ENCODE measurements at places on chromosomes 2 and 18.

DNA sequence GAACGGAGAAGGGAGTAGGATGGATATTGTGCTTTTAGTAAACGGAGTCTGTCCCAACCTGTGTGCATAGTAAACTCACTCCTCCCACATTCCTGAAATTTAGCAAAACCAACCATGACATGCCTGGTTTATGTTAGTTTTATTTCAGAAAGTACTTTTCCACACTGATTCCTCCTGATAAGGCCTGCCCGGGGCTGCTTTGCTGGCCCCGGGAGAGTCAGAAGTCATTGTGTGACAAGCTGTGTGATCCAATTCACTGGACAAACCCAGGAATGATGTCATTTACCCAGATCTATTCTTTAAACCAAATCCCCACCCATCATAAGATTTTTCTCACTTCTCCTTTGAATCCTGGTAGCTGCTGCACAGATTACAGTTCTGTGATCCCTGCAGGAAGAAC is 109.0 kb downstream of the SETBP1 start:
- DNase-seq, result no peak

DNA sequence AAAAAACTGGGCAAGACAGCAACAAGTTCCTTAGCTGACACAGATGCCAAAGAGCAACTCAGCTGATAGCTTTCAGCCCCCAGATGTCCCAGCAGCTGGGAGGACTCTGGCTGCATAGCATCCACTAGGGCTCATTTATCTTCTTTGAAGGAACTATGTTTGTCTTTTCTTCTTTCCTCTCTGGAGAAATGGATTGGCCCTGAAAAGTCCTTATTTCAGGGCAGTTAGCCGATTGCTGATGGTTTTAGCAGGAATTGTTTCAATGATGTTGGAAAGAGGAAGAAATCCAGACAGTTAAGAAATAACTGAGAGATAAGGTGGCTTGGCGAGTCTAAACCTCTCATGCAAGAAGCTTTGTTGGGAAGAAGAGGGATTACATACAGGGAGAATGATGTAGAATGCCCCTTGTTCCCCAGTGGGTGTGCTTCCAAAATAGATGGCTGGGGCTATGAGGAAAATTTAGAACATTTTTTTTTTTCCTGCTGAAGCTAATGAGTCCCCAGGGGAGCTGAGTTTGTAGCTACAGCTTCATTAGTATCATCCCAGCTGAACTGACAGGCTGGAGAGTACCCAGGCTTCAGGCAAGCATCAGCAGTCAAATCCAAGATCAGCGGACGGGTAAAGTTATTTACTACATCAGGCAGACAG is 33.6 kb upstream of the SERPINE2 start:
- DNase-seq, result no peak

GRCh38 chr18:74742573-74743243 is 145.0 kb downstream of the ZNF407 start:
- no peak for DNase-seq

DNA sequence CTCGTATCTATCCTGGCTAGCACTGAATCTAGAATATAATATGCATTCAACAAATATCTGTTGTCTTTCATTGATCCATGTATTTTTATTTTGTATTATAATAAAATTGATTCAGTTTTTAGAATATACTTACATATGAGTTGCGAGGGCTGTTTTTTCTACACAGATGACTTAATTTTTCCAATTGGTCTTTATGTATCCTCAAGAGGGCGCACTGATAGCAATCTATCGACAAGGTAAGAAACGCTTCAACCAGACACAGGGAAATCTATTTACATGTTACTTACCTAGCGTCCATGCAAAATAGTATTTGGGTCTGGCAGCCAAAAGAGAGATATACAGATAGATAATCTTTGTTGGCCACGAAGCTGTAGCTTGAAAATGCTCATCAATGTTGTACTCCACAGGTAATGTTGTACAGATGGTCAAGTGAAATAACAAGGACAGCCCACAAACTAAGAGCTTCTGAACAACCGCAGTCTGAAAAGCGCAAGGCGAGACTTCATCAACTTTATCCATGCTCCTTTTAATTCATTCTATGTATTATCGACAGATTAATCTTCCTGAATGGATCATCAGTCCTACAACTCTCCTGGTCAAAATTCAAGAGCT is 35.5 kb upstream of the KIDINS220 start:
- DNase-seq, result no peak

- no peak for DNase-seq
Observed at GRCh38 chr2:97747716-97748115, 34.3 kb downstream of the ZAP70 start.

GRCh38 chr18:45161850-45162249 is 453.4 kb upstream of the SLC14A2 start:
- no peak for DNase-seq

DNA sequence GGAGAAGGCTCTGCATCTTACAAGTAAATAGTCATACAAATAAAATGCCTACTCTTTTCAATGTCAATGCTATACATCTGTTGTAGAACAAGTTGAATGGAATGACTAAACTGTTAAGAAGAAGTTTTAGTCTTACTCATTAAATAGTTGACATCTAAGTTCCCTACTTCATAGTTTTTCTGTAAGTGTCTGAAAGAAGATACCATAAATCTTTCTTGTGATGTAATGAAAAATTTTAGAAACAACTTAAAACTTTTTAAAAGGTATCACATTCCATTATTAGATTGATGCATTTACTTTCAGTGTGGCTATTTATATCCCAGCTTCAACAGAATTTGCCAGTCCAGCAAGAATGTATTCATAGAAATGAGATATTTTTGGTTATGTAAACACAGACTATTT is 185.2 kb upstream of the EPC2 start:
- no peak for DNase-seq
